ENCODE measurements at places on chromosomes 3 and 15.

DNA sequence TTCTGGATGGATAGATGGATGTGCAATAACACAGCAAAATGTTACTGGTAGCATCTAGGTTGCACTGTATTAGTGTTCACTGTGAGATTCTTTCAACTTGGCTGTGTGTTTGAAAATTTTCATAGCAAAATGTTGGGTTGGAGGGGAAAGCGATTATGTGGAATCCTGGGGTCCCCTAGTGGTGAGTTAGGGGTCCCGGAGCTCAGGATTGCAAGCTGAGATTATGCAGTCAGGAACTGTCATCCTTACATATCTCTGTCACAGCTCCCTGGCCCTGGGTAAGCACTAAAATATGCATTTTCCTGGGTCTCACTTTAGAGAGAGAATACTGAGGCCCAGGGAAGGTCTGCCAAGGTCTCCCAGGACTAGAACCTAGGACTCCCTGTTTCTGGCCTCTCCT lies 77.2 kb downstream of the CEMIP start:
- DNase-seq, result no peak

- DNase-seq, result no peak
Measured at GRCh38 chr3:193190146-193190786, 50.8 kb upstream of the PLAAT1 start.

- no peak for DNase-seq
Measured at GRCh38 chr15:29140475-29141307, 128.9 kb downstream of the NSMCE3 start.

- no peak for DNase-seq
Measured at GRCh38 chr3:148021381-148021780, 612.2 kb downstream of the ZIC1 start.

- DNase-seq, result no peak
Measured at GRCh38 chr3:164401923-164402322, 676.4 kb downstream of the SI start.

GRCh38 chr3:194382892-194383223 lies 13.3 kb upstream of the LRRC15 start:
- no peak for DNase-seq

DNA sequence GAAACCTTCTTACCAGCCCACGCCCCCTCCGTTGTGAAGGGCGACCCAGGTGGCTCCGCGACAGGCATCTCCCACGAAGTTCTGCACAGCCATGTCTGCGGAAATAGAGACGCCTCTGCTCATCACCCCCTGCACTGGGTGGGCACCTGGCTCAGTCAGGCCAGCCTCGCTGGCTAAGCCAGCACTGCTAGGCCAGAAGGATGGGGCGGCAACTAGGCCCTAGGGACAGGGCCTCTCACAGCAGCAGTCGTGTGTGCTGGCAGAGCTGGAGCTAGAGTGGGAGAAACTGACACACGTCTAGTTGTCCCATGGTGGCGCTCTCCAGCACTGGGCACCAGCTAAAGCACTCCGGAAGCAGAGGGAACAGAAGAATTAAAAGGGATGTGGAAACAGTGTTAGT lies 12.5 kb upstream of the ZXDC start:
- no peak for DNase-seq

DNA sequence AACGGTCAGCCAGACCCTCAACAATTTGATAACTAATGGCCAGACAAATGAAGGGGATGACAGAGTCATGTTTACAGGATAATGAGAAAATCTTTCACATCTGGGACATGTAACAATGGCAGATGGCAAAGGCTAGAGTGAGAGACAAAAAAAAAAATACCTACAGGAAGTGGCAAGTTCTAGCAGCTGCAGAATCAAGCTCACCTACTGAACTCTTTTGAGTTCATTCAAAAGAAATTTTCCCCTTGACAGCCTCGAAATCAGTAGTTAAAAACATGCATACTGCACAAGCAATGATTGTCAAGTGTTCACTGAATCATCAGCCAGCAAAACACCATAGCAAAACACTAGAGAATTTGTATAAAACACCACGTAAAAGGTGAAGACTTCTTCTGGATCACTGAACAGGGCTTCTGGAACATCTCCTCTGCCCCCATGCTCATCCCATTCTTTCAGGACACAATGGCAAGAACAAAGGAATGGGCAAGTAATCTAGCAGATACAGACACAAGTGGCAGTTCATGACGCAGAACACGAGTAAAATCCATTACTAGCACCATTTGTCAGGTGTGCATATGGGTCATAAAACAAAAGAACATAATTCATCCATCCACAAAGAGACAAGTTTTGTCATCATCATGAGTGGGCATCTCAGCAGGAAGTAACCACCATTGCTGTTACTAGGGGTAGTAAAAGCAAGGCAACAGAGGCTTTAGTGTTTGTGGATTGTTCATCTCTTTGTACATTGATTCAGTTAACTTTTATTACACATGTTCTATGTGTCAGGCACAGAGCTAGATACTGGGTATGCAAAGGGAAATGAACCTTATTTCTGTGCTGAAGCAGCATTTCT lies 13.8 kb upstream of the KCNMB2 start:
- DNase-seq, result no peak

- DNase-seq, result no peak
Measured at GRCh38 chr3:50165910-50166538, 10.9 kb downstream of the SEMA3F start.

DNA sequence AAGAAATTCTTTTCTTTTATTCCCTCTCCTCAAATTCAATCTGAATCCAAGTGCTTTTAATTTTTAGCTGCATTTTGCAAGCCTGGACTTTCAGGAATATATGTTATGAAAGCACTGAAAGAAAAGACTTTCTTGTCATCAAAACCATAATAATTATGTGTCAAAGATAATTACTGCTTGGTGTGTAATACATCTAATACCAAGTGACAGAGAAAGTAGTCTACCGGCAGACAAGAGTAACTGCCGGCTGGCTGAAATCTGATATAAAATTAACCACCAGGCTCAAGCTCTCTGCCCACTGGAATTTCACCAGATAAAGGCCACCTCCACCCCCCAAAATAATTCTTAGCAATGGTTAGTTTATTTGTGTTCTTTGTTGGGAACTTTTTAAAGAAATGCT lies 220.9 kb upstream of the CDIN1 start:
- no peak for DNase-seq

DNA sequence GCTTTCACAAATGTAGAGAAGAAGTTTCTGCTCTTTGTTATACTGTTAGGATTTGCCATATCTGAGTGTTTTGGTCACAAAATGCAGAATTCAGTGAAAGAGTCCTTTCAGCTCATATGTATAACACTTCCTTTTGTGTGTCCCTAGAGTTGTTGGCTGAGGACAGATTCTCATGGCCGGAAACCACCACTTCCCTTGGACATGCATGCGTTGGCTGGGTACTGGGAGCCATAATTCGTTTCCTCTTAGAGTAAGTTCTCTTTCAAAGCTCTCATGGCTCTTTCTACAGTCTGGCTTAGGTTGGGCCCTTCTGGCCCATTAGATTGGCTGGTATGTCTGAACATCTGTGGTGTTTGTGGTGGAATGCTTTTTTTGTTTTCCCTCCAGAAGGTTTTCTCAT lies 298.5 kb downstream of the DIPK2A start:
- no peak for DNase-seq

DNA sequence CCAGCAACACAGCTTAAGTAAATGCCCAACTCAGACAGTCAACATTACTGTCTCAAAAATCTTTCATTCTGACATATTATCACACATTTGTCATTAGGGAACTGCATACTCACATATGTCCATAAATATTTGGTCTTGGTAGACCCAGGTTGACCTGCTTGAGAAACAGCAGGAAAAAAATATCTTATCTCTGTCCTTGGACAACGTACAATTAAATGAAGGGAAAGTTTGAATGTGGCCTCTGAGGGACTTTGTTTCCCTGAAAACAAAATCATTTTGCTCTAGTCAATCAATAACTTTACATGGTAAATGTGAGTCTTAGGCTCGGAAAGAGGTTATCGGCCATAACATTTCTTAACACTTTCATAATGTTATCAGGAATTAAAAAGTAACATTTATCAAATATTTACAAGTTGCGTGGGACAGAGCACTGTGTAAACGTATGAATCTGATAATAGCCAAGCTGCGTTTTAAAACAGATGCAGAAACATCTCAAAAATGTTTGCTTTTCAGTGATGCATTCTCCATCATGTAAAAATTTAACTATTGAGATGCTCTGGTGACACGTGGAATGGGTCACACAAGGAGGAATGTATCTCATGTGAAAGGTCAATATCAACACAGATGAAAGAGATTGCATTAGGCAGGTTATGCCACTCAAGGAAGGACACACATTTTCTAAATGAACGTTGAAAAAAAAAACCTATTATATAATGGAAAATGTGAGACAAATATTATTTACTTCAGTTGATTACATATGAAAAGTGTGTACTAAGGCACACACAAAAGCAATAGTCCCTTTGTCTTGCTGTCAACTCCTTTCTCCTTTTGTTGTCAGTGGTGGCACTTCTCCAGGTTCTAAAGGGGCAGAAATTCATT lies 304.4 kb downstream of the WDR72 start:
- DNase-seq, result no peak

- DNase-seq, result no peak
Measured at GRCh38 chr3:134449951-134450350, 35.8 kb downstream of the ANAPC13 start.

DNA sequence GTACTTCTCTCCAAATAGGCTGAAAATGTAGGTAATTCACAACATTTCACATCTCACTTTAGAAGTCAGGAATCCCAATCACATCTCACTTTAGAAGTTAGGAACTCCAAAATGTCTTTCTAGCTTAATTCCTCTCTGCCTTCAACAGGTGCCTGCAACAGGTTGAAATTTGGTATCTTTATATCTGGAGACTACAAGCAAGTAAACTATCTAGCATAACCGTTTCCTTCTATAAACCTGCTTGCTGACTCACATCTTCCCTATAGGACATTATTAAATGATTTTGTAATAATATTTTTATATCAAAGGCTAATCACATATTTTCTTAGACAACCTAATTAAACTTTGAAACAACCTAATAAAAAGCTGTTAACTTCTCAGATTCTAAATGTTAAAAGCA lies 18.2 kb downstream of the RFX7 start:
- DNase-seq, result no peak

DNA sequence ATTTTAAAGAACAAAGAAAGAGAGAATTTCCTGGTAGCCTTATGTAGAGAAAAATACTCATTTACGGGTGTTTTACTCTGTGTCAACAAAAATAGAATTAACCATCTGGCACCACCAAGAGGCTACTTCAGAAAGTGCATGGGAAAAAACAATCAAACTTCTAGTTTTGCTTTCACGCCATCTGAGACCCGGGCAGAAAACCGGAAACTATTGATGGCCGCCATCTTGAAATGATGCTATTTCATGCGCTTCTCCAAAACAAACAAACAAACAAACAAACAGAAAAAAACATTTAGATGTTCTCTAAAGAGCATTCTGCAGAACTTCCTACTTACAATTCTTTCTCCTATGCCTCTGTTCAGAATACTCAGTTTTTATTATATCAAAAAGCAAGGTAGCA lies 49.4 kb upstream of the SYNPR start:
- no peak for DNase-seq

GRCh38 chr3:120022729-120023128 lies 71.5 kb downstream of the GSK3B start:
- no peak for DNase-seq

DNA sequence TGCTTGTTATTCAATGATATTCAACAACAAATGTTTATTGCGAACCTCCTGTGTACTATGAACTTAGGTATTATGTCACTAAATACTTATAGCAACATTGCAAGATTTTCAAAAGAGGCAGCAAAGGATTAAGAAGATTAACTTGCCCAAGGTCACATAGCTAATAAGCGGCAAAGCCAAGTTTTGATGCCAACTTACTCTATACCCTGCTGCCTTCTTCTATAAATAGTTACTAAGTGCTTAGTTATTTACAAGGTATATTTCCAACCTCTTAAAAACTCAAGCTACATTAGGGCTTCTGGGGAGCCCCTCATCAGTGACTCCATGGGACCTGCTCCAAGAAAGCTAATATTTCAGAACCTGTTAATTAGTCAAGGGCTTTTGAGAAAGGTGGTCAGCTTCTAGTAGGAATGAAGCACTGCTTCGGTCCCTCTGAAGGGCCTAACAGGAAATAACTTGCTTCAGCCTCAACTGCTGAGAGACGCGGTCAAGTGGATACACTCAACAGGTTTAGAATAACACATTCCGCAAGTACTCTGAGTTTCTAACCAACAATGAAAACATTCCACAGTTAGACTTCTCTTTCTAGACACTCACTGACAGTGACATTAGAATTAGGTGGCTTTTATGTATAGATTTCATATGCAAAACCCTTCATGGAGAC lies 125.5 kb downstream of the DGKG start:
- no peak for DNase-seq

GRCh38 chr15:60021589-60022378 lies 17.7 kb downstream of the FOXB1 start:
- DNase-seq, result no peak

DNA sequence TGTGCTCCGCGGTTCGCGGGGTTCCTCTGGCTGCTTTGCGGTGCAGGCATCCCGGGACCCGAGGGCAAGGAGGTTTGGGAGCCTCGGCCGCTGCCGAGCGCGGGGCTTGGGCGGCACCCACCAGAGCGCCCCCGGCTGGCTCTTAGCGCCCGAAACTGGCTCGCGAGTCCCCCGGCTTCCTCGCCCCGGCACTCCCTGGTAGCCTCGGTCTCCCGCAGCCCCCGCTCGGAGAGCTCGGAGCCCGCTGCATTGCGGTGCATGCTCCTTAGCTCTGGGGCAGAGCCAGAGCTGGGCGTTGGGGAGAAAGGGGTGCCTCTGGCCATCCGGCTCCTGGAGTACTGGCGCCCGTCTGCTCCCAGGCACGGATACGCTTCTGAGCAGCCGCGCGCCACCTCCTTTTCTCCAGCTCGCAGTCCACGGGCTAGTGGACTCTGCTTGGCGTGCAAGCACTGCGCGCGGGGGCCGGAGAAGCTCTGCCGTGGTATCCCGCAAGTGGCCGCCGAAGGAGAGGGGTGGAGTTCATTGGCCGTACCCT lies 753 bp downstream of the EPHB1 start:
- DNase-seq, result no peak

GRCh38 chr3:148002705-148003205 lies 593.6 kb downstream of the ZIC1 start:
- DNase-seq, result no peak

- DNase-seq, result no peak
Measured at GRCh38 chr15:67799801-67800205, 25.5 kb upstream of the SKOR1 start.

- no peak for DNase-seq
Measured at GRCh38 chr15:40637221-40637745, 43.2 kb downstream of the KNL1 start.

- no peak for DNase-seq
Measured at GRCh38 chr3:158731486-158731885, 771 bp downstream of the RARRES1 start.

- no peak for DNase-seq
Measured at GRCh38 chr3:46349484-46350261, 4.2 kb upstream of the CCR2 start.

Measured in activated effector memory CD4-positive, alpha-beta T cell treated with anti-CD3 and anti-CD28 coated beads, Interleukin-2, amount 50 U/mL, for 16 hours (primary cell).